Activated T-cell treated with anti-CD3 and anti-CD28 coated beads for 24 hours (primary cell): ENCODE measurements at places on chromosomes 7 and 10.

- no peak for DNase-seq
These were observed 678 bp upstream of the TMEM106B start for GRCh38 chr7:12210179-12211053.

DNA sequence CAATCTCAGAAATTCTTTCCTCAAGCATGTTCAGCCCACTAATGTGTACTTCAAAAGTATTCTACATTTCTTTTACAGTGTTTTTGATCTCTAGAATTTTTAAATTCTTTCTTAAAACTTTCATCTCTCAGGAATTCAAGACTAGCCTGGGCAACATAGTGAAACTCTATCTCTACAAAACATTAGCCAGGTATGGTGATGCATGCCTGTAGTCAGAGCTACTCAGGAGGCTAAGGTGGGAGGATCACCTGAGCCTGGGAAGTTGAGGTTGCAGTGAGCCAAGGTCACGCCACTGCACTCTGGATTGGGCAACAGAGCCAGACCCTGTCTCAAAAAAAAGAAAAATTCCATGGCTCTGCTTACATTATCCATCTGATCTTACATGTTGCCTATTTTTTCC lies 5.0 kb upstream of the EGFR start:
- DNase-seq: no peak

- DNase-seq: no peak
These were observed 478.5 kb downstream of the KIF20B start for GRCh38 chr10:90179696-90180407.

DNA sequence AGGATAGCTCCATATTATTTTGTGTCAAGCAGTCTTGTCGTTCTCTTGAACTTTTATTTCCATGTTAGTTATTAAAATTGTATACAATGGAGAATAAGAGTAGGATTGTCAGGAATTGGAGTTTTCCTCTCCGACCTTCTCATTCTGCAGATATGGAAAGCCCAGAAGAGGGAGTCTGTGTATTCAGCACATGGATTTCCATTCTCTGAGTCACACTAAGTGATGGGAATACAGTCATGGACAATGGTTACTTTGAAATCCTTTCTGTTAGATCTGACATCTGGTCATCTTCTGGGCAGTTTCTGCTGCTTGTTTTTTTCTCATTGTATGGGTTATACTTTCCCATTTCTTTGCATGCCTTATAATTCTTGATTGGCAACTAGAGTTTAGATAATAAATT lies 5.0 kb upstream of the TASOR2 start:
- DNase-seq: no peak

GRCh38 chr7:21939136-21939857 lies 6.4 kb downstream of the CDCA7L start:
- DNase-seq: peak; percentile 65

DNA sequence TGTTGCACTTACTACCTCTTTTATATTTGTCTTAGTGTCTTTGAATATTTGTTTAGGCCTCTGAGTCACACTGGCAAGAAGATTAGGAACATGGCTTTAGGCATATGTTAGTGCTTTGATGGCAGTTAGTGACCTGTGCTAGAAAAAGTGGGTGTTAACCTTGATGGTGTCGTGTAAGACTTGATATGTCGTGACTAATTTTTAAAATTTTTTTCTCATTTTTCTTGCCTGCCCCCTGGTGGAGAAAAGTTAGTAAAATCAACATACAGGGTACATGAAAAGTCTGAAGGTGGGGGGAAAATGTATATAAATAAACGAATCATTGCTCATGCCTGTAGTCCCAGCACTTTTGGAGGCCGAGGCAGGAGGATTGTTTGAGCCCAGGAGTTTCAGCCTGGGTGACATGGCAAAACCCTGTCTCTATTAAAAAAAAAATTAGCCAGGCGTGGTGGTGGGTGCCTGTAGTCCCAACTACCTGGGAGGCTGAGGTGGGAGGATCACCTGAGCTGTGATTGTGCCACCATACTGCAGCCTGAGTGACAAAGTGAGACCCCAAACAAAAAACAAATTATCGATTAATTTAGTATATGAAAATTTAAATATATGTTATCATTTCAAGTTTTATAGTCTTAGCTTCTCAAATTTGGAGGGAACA lies 44.6 kb downstream of the TAX1BP1 start:
- DNase-seq: peak; percentile 24

DNA sequence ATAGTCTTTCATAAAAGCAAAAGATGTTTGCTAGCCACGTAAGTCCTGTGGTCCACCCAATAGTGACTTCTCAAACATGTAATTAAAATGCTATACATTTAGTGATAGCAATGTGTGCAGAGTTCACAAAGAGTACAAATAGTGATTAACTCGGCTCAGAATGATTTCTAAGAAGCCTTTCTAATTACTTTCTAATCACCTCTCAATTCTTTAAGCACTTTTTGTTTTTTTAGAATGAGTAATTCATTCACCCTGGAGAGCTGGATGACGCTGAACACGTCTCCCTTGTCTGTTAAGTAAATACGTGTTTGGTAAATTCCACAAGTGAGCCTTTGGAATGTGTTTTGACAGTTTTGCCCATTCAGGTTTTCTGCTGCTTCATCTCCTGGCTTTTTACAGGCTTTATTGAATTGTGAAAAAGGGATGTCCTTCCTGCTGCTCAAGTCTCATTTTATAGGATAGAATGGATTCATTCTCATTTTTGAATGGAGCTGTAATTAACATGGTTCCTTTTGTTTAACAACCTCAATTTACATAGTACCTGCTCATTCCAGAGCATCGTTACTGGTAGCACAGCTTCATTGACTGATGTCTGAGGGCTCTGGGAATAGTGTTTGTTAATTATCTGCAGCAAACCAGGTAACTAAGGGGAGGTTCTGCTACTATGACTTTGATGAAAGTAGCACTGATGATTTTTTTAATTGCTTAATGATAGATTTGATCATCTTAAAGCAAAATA lies 212.1 kb downstream of the VTI1A start:
- no peak for DNase-seq

DNA sequence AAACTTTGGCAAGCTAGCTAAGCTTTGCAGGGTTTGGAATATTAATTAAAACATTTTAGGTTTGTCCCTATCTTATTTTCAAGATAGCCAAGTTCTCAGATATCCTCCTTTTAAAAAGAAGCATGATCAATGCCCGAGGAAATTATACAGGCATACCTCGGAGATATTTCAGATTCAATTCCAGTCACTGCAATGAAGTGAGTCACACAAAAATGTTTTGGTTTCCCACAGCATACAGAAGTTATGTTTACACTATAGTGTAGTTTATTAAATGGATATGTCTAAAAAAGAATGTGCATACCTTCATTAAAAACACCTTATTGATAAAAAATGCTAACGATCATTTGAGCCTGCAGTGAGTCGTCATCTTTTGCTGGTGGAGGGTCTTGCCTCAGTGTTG lies 382.9 kb upstream of the NPVF start:
- DNase-seq: no peak

DNA sequence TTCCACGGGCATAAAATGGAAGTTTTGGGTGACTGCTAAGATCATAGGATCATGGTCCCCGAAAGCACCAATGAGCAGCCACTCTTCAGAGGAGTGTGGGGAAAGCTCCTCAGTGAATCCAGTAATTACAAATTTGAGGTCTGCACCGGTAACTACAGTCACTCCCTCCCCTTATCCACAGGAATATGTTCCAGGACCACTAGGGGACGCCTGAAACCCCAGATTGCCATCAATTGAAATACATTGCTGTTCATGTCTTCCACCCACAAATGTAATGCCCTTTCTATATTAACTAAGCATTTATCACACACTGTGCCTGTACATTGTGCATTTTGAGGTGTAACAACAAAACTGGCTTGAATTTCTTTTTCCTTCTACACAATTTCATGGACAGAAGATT lies 447.9 kb upstream of the PFKP start:
- DNase-seq: no peak

DNA sequence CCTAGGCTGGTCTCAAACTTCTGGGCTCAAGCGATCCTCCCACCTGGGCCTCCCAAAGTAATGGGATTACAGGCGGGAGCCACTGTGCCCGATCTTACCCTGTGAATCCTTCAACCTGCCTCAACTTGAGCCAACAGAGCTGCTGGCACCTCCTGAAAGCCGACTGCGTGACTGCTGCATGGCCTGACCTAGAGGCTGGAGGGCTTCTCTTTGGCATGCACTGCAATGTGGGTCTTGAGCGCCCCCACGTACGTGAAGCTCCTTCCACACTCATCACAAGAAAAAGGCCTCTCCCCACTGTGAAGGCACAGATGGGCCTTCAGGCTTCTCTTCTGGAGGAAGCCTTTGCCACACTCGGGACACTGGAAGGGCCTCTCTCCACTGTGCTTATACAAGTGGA lies 12.9 kb upstream of the ZNF786 start:
- DNase-seq: no peak

DNA sequence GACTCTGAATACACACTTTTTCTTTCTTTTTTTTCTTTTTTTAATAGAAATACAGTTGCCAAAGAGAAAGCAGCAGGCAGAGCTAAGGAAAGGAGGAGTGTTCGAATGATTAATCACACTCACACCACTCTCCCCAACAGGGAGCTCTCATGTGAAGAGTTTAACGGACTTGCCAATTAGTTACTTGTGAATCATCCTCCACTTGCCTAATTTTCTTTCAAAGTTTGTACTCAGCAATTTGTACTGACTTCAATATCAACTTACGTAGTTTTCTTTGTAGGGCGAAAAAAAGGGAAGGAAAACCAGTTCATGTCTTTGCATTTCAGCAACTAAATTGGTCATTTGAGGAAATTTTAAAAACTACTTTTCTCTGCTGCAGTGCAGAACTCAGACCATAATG lies 109.2 kb downstream of the PIP4K2A start:
- no peak for DNase-seq
